AG09309 (cell line): ENCODE measurements at places on chromosomes 3 and 15.

DNA sequence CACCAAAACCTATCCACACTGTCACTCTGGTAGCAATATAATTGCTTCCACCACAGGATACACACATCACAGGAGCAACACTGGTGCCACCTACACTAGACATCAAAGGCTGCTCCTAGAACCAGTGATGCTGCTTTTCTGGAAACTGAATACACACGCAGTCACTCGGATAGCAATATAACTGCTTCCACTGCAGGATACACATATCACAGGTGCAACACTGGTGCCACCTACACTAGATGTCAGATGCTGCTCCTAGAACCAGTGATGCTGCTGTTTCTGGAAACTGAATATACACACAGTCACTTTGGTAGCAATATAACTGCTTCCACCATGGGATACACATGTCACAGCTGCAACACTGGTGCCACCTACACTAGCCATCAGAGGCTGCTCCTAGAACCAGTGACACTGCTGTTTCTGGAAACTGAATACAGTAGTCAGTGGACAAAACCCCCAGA lies 6.9 kb upstream of the TNFSF10 start:
- DNase-seq = no peak

- DNase-seq = no peak
Measured at GRCh38 chr3:41716471-41716870, 245.4 kb downstream of the ULK4 start.

DNA sequence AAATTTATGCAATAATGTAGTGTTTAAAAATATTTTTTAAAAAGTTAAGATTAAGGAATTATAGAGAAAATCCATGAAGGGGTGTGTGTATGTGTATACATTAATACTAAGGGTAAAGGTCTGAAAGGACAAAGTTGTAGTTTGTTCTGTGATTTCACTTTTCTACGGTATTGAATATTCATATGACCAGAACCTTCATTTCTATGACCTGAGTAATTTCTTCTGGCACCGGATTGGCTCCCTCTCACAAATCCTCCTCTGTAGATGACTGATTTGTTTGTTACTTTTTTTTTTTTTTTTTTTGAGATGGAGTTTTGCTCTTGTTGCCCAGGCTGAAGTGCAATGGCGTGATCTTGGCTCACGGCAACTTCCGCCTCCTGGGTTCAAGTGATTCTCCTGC lies 20.9 kb downstream of the GMPS start:
- DNase-seq = no peak

GRCh38 chr3:106067711-106068110 lies 198.9 kb upstream of the CBLB start:
- no peak for DNase-seq

DNA sequence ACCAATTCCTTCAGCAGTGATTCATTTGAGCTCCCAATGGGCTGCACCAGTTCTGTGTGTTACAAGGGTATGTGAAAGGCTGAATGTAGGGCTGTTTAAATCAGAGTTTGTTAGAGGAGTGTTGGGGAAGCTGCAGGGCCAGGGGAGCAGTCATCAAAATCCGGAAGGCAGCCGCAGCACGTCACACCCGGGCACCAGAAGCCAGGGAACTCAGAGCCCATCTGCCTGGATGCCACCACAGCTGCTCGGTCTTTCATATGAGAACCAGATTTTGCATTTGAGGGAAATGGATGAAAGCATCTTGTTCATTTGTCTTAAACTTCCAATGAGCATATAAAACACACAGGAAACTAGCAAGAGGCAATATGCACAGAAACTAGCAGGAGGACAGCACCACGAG lies 24.2 kb upstream of the NEO1 start:
- DNase-seq = no peak

GRCh38 chr3:31196881-31197364 lies 302.5 kb upstream of the GADL1 start:
- peak; percentile 89 for DNase-seq

DNA sequence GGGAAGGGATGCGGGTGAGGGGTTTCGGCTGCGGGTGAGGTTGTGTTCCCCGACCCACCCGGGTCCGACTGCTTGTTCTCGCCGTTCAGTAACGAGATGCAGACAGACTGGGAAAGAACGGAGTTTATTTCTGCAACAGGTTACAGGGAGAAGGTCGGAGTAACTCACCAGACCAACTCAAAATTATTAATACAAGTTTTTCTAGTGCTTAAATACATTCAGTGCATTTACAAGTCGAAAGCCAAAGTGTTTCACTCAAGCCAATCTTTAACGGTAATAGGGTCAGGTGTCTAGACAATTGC lies 492 bp upstream of the HIGD1A start:
- no peak for DNase-seq

GRCh38 chr3:195693428-195694216 lies 27.2 kb upstream of the MUC20 start:
- no peak for DNase-seq

- DNase-seq = no peak
Measured at GRCh38 chr15:77093436-77093835, 22.5 kb upstream of the TSPAN3 start.

DNA sequence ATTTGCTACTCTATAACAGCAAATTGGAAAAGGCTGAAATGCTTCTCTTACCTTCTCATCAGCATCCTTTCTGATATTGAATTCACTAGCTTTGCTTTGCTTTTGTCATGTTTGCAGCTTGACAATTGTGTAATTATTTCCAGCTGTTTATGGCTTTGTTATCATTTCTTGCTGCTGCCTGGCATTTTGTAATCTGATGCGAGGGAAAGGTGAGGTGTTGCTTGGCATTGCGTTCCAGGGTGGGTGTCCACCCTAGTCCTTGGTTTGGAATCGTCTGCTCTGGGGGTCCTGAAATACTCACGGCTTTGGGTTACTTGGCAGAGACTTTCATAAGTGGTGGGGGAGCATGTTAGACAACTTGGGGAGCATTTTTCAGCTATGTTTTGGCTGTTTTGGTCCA lies 2.9 kb downstream of the CACNA2D3 start:
- no peak for DNase-seq

GRCh38 chr3:192057261-192057660 lies 596.3 kb downstream of the PYDC2 start:
- DNase-seq = no peak

DNA sequence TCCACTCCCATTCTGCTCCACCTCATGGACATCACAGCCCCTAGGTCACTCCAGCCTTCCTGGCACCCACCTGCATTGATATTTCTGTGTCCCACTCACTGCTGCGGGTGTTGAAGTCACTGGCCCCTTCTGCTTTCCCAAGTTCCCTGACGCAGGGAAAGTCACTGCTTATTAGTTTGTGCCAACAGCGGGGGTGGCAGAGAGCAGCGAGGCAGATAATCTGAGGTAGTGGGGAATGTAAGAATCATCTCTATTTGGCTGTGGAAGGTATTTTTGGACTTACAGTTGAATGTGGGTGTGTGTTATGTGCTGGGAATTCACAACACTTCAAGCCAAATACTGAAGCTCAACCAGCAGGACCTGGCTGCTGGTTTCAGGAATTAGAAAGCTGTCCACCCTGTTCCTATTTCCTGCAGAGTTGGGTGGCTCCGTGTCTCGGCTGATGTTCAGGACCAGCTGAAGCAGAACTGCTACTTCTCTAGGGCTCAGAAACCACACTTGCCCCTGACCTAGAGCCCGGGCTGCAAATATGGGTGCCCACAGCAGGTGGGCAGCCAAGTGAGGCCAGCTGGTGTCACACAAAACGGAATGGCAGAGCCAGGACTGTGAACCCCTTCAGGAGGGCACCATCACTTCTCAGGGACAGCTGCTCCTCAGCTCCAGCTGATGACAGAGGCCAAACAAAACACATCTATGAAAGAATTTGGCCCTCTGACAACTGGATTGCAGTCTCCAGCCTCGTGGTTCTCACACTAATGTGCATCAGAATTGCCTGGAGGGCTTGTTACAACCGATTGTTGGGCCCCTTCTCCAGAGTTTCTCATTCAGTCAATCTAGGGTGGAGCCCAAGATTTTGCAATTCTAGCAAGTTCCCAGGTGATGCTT lies 57.7 kb downstream of the SEMA5B start:
- DNase-seq = peak; percentile 20

- no peak for DNase-seq
Measured at GRCh38 chr3:114550165-114550564, 256.3 kb downstream of the TIGIT start.

DNA sequence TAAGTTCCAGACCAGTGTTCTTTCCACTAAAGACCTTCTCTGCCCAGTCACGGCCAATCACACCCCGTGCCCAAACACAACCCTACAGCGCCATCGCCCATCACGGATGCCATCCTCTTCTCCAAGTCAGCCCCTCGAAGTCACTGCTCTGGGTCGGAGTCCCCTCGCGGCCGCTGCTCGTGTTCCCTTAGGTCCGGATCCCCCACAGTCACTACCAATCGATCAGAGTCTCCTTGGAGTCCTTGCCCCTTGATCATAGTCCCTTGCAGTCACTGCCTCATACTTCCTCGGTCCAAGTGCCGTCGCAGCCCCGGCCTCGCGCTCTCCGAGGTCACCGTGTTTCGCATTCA lies 461 bp downstream of the PCYT1A start:
- no peak for DNase-seq

- DNase-seq = no peak
Measured at GRCh38 chr3:192229866-192230265, 497.5 kb downstream of the FGF12 start.

GRCh38 chr3:14323401-14324223 lies 78.8 kb upstream of the SLC6A6 start:
- no peak for DNase-seq

- no peak for DNase-seq
Measured at GRCh38 chr15:67329984-67330733, 75.6 kb downstream of the IQCH start.

DNA sequence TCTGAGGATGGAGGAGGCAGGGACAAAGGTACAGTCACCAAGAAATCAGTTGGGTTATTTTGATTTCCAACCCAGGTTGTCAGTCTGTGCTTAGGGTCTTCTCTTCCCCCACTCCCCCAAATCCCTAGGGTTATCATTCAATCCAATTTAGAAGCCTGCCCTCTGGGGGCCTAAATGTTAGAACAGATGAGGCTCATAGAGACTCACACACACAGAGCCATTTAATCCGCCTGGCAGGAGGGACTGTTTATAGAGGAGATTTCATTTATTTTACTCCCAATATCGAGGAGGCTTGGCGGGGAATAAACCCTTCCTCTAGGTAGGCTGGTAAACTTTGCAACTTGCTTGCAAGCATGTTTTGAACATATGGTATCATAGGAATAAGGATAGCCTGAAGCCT lies 52.8 kb downstream of the RHCG start:
- no peak for DNase-seq

GRCh38 chr3:24595796-24596195 lies 101.1 kb upstream of the THRB start:
- peak; percentile 11 for DNase-seq

- no peak for DNase-seq
Measured at GRCh38 chr3:111369958-111370357, 172.0 kb upstream of the CD96 start.

DNA sequence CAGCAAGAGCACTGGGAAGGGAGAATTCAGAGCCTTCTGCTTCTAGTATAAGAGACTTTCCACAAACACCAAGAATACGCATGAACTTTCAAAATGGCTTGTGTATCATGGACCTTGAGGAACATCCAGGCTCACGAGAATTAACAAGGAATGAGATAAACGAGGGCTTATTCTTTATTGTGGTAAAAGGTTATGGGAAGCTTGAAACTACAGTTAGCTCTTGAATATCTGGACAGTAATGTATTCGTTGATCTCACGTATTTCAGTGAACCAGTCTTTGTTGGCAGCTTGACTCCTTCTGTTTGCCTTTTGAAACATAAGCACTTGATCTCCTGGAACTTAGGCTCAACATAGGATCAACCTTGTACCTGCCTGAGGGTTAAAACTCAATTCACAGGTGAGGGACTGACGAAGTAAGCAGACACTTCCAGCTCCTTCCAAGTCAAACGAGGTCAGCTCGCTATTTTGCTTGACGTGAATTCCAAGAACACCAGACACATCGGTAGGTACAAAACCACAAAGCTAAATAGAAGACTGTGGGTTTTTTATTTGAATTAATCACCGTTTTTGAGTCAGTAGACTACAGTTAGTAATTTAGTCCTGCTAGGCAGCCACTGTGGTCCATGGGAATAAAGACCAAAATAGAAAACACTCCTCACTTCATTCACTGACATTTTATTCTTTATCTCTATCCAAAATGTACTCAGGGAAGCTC lies 30.8 kb downstream of the GALNT15 start:
- peak; percentile 80 for DNase-seq

- no peak for DNase-seq
Measured at GRCh38 chr3:102106416-102107097, 257.2 kb downstream of the NFKBIZ start.
